ENCODE measurements at places on chromosomes 12 and 14.

DNA sequence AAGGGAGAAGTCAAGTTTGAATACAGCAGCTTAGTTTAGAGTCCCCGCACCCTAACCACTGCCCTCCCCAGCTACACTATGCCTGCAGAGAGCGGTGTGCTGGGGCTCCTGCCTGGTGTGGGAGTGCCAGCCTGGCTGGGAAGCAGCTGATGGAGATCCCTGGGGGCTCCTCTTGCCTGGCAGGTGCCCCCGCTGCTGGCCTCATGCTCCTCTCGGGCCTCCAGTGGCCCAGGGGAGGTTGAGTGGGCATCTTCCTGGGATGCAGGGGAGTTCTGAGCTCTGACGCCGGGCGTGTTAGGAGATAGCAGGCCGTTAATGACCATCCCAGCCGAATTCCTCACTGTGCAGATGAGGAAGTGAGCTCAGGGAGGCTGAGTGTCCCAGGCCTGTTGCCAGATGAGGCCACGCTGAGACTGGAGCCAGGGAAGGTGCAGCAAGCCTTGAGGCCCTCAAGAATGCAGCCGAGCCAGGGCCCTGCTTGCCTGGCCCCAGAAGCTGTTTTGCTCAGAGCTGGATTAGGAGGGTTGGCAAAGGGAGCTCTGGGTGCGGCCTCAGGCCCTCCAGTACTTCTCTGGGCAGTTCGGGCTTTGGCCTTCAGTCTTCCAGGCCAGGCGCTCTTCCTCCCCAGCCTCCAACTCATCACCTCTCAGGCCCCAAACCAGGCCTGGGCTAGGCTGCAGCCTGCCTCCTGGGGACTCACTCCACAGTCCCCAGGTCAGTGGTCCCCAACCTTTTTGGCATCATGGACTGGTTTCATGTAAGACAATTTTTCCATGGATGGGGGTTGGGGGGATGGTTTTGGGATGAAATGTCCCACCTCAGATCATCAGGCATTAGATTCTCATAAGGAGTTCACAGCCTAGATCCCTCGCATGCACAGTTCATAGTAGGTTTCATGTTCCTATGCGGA, 6.6 kb upstream of the CYP46A1 start:
- no peak for DNase-seq

DNA sequence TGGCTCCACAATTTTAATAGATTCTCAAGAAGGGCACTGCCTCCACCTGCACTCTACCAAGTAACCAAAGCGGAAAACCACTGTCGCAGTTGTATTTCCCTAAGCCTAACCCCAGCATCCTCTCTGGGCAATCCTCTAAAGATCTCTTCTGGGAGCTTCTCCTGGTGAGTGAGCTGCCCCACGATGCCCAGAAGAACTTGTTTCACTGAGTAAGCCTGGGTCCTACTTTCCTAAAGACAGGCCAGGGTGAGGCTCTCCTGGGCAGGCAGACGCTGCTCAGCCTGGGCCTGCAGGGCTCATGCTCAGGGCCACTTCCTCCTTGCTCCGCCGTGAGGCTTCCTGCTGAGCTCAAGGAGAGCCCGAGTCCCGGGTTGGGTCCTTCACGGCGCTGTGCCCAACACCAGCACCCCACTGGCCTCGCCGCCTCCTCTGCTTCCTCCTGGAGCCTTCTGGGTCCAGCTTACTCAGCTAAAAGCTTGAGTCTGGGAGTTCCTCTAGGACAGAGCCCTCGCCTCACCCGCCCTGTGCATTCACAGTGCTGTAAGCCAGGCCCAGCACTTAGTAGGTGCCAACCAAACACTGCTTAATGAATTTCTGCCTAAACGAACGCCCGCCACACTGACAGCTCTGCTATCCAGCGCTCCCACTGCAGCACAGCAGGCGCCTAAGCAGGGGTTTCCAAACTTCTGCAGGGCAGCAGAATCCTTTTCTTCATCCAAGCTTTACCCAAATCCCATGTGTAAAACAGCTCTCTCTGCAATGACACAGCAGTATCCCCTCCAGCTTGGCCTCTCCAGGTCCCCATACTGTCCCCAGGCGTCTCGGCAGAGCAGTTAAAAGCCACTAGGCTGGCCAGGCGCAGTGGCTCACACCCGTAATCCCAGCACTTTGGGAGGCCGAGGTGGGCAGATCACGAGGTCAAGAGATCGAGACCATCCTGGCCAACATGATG, 5.7 kb downstream of the RAB35 start:
- DNase-seq, result no peak

DNA sequence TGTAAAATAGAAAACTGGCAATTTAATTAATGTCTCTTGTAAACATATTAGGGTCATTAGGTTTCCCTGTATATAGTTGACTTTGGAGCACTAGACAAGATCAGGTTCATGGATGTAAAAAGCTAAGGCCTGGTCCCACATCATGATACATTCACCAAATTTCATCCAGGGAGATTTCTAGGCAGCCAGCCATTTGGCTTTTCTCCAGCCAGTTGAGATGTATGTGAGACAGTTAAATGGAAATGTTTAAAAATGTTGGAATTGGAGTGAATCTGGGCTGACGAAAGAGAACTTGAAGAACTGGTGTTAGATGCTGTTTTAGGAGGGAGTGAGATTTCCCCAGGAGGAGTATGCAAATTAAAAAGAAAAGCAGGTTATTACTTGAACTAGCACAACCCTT, 41.8 kb upstream of the CLEC14A start:
- peak; percentile 78 for DNase-seq

DNA sequence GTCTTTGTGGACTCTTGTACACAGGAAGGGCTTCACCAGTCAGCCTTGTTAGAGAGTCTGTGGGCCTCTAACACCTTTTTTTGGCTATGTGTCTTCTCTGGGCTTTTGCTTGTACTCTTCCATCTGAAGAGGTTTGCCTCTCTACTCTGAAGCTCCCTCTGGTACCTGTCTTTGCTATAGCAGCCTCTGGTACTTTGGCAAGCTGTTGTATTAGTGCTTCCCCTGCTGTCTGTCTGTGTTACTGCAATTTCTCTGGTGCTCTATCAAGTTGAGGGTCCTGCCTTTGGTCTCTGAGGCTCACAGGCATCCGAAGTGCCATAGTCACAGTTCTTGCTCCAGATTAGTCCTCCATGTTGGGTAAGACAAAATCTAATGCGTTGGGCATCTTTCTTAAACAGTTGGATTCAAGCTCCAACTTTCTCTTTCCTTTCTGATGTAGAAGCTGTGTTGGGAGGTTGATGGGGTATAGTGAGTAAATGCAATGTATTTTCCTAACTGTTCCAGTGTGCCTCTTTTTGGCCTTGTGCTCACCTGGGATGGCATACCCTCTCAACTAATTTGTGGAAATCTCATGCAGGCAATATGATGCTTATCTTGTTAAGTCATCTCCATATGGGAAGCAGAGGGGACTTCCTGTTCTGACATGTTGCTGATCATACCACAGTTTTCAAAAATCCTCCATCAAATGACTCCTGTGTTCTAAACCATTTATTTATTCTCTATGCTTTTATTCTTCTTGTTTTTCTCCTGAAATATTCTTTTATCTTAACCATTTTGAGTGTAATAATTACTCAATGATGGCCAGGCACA, 88.8 kb downstream of the ATF7IP start:
- DNase-seq, result no peak

DNA sequence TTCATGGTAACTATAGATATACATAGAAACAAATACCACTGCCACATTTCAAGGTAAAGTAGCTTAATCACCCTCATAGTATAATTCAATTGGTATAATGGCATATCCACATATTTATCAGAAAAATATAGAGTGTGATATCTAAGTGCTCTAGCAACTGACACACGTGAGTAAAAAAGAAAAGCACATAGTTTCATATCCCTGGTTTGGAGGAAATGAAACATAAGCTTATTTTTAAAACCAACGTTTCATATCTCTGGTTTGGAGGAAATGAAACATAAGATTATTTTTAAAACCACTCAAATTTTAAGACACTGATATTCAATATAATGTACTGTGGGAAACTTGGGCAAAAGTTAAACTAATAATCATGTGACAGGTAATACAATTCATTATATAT, 2.1 kb downstream of the OR6C70 start:
- DNase-seq, result no peak

GRCh38 chr12:44403185-44403584, 472.9 kb downstream of the NELL2 start:
- no peak for DNase-seq

DNA sequence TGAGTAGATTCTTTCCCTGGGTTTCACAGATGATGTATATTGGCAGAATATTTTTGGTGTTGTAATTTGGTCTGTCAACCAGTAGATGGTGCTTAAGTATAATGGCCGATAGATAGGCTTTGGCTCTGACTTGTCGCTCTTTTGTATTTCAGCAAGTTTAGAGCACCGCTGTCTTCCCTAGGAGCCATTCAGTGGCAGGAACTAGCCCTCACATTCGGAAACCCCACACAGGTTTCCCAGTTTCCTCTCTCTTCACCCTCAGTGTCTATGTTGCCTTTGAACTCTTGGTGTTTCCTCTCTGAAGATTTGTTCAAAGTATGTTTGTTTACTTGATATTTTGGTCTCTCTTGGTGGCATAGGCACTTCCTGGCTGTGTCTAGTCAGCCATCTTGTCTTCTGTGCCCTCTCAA, 102.2 kb downstream of the GPHN start:
- no peak for DNase-seq

DNA sequence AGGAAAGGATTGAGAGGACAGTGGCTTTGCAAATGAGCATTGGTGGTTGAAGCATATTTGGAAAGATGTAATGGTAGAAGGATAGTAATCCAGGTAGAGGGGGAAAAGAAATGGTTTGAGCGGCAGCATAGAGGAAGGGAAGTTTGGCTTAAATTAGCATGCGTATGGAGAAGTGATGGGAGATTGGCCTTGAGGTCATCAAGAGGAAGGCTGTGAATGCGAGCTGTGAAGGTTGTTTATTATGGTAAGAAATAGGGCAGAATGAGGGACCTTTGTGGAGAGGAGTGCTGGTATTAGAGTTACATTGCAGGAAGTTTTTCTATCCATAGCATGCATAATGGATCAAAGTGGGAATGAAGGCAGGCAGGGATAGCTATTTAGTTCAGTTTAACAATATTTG, 162.1 kb downstream of the TMTC2 start:
- DNase-seq, result no peak

DNA sequence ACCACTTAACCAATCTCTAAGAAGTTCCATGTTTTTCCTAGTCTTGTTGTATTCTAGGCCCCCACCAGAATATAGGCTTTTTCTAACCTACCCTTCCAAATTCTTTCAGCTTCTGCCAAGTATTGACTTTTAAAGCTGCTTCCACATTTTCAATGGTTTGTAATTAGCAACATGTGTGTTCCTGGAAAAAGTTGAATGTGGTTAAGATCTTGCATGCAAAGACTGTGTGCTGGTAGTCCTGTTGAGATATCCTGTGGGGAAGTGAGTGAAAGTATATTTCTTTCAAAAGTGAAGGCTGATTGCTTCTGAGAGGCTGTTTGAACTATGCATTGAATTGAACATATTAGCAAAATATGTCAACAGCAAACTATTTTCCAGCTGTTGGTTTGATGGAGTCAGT, 646 bp upstream of the OR6C4 start:
- DNase-seq, result no peak

- no peak for DNase-seq
Observed at GRCh38 chr12:7856516-7856915, 16.2 kb downstream of the SLC2A14 start.

- DNase-seq, result no peak
Observed at GRCh38 chr12:15855646-15856045, 26.5 kb upstream of the STRAP start.

DNA sequence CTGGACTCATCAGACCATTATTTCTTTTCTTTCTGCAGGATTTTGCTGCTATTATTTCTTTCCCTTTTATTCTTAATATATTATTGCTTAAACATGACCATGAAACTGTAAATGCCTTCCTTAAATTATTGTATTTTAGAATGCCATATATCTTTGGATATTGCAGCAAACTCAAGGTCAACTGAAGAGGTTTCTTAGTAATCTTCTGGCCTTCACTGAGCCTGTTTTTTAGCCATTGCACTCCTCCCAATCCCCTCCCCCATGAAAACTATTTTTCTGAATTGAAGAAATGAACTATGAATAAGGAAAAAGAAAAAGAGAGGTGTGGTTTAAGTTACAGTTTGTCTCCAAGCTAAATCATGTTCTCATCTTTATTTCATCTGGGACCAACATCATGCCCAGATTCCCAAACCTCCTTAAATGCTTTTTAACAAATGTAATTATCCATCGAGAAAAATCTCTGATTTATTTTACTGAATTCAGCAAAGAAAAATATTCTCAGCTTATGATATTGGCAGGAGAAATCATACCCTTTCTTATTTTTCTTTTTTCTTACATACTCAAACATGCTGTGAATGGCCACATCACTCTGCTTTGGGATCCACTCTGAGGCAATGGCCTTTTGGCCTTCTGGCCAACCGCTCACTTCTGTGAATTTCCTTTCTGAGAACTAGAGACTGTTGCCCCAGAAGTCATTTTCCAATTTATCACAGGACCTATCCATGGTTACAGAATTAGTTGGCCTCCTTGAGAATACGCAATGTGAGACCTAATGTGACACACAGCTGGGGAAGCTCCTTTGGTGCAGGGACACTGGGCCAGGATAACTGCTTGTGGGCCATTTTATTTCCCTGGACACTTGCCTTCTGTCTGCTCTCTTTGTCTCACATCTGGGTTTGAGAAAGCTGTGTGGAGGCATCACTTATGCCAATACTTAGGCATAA, 50.9 kb downstream of the IGF1 start:
- DNase-seq, result no peak

Data from lung (tissue), 17 donors.